Stimulated activated CD8-positive, alpha-beta memory T cell treated with anti-CD3 and anti-CD28 coated beads, Interleukin-12 subunit alpha, Interleukin-12 subunit beta, amount 100 ng/mL, for 4 hours (primary cell): ENCODE measurements at places on chromosomes 11 and 22.

DNA sequence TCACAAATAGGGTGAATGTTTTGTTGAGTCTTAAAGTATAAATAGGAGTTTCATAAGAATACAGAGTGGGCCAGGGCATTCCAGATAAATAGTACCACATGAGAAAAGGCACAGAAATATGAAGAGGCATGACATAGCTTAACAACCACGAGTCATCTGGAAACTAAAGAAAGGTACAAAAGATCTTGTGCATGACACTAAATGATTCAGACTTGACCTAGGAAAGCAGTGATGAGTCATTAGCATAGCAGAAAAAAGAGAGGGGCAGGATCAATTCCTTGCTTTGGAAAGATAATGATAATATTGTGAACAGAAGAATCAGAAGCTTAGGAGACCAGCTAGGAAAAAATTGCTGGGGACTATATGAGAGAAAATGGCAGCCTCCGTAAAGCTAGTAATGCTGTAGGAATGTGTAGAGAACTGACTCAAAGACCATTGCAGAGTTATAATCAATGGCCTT, 47.6 kb upstream of the FIBIN start:
- DNase-seq, result no peak

GRCh38 chr11:131375915-131376314, 5.5 kb downstream of the NTM start:
- DNase-seq, result no peak

GRCh38 chr22:44709881-44710392, 7.9 kb downstream of the PRR5 start:
- peak; percentile 24 for DNase-seq

DNA sequence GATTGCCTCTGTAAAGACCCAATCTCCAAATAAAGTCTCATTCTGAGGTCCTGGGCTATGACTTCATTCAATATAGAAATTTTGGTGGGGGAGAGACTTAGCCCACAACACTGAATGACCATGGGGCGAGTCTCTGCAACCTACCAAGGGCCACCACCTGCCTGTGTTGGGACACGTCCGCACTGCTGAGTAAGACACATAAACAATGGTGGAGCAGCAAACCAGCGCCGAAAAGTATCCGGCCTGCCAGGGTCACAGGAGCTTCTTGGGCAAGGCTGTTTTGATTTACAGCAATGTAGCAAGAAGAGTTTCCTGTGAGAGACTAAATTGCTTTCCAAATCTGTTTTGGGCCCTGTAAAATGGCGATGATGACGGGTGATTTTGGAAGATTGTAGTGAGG, 122.3 kb downstream of the SHANK2 start:
- DNase-seq, result no peak

DNA sequence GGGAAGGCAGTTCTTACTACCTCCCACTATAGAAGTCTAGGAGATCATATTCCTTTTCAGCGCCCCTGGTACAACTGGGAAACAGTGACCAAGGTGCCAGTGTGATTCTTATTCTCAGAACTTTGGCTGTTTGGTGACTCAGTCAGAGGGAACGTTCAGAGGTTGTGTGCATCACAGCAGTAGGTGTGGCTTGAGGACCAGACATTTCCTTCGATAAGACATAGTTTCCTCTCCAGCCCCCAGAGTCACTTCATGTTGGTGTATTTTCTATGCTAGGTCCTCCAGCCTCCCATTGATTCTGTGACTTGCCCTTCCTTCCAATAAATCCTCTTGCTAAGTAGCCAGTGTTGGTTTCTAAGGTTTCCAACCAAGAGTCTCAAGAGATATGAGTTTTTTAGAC, 171.9 kb upstream of the MPPED2 start:
- DNase-seq, result no peak

DNA sequence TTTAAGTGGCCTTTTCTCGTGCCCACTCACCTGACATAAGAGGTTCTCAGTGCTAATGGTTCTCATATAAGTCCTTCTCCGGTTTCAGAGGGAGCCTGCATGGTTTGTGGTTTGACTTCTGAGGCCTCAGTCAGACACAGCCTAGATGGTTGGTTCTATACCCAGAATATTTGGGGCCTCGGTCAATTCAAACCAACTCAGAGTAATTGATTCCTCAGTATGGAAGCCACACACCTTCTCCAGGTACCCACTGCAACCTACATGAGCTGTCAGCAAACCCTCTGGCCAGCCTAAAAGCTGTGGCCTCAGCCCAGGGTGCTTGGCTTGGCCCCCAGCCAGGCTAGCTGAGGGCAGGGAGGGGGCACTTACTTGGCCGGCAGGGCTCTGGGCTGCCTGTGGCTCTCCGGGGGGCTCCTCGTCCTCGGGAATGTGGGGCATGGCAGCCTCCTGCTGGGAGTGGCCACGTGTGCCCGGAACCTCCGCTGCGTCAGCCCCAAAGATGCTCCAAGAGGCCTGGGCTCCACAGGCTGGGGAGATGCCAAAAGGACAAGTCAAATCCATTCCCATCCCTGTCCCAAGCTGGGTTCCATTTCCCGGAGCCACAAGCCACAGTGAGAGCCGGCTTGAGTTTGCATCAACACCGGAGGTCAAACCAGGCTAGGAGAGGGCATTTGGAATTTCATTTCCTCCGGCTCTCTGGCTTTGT, 41.7 kb downstream of the IRAG1 start:
- no peak for DNase-seq

DNA sequence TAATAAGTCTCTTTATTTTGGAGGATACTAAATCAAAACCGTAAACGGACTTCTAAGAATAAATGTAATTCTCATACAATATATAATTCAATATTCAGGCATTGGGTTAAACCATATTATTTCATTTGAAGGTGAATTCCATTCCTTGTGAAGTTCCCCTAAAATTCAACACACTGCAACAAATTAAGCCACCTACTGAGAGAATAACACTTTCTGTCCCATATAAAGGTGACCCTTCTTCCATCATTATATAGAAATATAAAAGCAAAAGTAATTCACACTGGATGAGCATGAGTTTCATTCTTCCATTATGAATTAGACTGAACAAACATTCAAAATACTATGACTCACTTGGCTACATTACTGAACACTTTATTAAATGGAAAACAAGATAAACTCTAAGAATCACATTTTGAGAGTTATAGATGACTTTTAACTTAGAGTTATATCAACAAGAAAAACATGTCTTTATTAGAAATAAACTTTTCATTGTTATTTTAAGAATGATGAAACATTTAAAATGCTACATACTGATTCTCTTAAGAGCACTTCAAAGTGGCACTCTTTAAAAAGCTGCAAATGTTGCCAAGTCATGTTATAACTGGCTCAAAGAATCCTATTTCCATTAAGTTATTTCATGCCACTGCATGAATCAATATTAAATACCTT, 2.8 kb downstream of the SESN3 start:
- DNase-seq, result no peak

- no peak for DNase-seq
Observed at GRCh38 chr22:27107386-27107785, 450.0 kb downstream of the MIAT start.

DNA sequence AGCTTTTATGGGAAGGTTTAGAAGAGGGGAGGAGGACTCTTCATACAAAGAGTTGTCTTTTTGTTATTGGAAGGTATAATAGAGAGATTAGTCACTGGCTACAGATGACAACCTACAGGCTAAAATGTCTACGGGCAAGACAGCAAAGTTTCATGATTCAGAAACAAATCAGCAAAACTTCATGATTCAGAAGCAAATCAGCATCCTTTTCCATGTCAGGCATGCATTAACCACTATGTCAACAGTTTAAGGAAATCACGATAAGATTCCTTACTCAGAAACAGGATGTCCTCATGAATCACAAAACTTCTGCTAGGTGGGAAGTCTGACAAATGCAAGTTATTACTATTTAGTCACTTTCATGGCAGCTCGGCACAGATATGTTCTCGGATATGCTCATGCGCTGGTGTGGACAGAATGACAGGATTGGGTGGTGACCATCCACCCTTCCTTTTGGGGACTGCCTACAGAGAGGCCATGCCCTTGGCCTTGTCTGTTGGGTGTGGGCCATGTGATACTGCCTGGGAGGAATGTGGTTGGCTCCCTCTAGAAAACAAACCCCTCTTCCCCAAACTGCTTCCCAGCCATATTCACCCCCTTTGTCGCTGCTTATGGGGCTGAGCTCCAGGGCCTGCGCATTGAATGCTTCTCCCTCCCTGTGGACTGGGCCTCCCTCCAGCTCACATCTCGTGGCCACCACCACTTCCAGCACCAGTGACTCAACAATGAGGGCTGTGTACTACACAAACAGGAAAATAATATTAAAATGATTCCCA, 10.1 kb downstream of the C11orf91 start:
- DNase-seq, result no peak

- DNase-seq, result no peak
Observed at GRCh38 chr22:32752326-32752725, 49.2 kb upstream of the TIMP3 start.

GRCh38 chr11:26987731-26988130, 6.2 kb upstream of the FIBIN start:
- DNase-seq, result no peak

- no peak for DNase-seq
Observed at GRCh38 chr11:130054966-130055365, 14.7 kb upstream of the APLP2 start.

DNA sequence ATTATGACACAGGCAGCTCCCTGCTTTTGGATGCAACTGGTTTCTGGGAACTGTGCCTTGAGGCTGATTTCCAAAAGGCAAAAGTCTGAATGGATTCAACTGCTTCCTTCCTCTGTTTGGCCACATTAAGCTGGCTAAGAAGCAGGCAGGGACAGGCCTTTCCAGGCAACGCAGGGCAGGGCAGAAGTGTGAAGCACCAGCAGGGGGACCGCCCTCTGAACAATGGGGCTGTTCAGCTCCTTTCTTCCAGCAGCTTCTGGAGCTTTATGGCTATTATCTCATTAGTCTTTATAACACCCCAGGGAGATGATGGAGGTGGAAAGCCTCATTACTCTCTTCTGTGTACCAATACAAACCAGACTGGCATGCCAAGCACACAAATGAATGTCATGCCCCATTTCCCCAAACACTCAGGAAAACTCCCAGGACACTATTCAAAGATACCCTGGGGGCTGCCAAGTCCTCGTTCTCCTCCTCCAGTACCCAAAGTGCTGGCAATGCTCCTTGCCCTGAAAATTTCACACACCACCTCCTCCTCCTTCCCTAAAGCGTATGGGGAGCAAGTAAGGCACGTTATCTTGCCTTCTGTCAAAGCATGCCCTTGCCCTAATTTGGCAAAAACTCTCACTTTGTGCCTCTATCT, 21.3 kb downstream of the MORC2 start:
- DNase-seq, result no peak

GRCh38 chr22:27004434-27004833, 347.0 kb downstream of the MIAT start:
- no peak for DNase-seq

GRCh38 chr11:41816396-41816795, 356.9 kb upstream of the LRRC4C start:
- DNase-seq, result no peak

DNA sequence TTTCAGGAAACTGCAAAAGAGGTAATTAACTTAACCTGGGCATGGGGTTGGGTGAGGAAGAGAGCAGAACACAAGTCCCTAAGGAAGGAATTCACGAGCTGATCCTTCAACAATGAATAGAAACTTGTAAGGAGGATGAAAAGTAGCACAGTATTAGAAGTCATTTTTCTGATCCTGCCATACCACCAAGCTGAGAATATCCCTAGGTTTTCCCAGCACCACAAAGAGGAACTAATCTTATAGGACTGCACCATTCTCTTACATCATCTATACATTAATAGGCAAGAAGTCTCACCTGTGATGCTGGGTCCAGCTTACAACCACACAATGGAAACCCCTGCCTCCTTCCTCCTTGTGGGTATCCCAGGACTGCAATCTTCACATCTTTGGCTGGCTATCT, at the start of gene OR52I1:
Gene OR52I1, plus strand, starts transcription at position 301 of the 400 bp plus-strand sequence. Its CDS starts 0 bp downstream, at position 301.
- DNase-seq, result no peak

- DNase-seq, result no peak
Observed at GRCh38 chr11:82864268-82864667, 36.0 kb downstream of the PRCP start.

GRCh38 chr11:32392840-32393239, 42.5 kb downstream of the WT1 start:
- no peak for DNase-seq

- no peak for DNase-seq
Observed at GRCh38 chr11:80815752-80816453, 1375.1 kb upstream of the TENM4 start.

DNA sequence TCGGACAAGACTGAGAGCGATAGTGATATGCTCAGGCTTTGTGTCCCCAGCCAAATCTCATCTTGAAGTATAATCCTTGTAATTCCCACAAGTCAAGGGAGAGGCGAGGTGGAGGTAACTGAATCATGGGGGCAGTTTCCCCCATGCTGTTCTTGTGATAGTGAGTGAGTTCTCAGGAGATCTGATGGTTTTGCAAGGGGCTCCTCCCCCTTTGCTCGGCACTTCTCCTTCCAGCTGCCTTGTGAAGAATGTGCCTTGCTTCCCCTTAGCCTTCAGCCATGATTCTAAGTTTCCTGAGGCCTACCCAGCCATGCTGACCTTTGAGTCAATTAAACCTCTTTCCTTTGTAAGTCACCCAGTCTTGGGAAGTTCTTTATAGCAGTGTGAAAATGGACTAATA, 7.5 kb upstream of the FOLR2 start:
- DNase-seq, result no peak

DNA sequence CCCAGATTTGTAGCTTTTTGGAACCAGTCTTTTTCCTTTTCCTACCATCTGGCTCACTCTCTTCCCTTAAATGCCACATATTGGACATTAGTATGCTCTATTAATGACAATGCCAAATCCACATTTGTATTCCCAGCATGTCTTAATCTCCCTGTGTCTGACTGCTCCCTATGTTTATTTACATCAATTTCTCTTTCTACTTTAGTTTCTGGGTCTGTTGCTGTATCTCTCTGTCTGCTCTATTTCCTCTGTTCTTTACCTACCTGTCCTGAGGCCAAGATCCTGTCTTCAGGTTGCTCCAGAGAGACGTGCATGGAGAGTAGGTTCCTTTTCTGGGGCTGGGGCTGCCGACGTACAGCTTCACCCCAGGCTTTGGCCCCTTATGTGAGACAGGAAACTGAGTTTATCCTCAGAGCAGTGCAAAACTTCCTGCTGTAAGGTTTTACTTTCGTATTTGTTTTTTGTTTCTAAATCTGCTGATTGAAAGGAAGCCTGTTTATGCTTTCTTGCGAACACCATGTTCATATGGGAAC, 25.6 kb downstream of the OR2AG2 start:
- peak; percentile 8 for DNase-seq

GRCh38 chr11:74847395-74847794, 98.7 kb downstream of the RNF169 start:
- DNase-seq, result no peak
